Left kidney (tissue), 8 donors: ENCODE measurements at places on chromosomes 7 and 10. TPM values are rescaled to one million over a fixed set of nuclear protein-coding genes. Genes with fewer than 3 reads are reported as not detected.

- DNase-seq, result peak; percentile 69
These were observed 38.5 kb downstream of the CRTAC1 start for GRCh38 chr10:97991871-97992270.

DNA sequence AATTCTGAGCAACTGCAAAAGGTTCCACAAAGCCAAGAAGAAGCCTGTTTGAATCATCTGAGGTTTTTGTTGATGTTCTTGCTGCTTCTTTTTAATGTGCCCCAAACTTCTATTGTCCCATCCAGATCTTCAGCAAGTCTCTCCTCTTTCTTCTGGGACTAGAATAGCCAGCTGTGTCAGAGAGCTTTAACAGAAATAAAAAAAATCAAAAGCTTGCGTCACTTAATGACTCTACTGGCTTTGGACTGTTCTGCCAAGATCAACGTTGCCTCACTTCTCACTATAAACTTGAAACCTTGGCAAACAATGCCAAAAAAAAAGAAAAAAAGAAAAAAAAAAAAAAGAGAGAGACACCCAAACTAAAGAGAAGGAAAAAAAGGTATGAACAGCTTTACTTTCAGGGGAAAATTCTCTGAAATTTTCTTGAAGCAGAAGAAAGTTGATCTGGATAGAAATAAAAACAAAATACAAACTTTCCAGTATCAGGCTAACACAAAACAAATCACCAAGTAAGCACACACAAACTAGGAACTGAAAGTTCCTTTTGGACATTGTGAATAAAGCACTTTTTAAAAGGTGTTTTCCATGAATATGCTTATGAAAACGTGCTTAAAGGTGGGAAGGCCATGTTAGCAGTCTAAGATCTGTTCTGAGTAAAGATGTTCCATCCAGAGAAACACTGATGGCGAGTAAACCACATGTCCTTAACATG lies 14.8 kb downstream of the USP54 start:
- DNase-seq, result peak; percentile 39

- no peak for DNase-seq
These were observed 300.9 kb downstream of the BICC1 start for GRCh38 chr10:58813573-58813972.

DNA sequence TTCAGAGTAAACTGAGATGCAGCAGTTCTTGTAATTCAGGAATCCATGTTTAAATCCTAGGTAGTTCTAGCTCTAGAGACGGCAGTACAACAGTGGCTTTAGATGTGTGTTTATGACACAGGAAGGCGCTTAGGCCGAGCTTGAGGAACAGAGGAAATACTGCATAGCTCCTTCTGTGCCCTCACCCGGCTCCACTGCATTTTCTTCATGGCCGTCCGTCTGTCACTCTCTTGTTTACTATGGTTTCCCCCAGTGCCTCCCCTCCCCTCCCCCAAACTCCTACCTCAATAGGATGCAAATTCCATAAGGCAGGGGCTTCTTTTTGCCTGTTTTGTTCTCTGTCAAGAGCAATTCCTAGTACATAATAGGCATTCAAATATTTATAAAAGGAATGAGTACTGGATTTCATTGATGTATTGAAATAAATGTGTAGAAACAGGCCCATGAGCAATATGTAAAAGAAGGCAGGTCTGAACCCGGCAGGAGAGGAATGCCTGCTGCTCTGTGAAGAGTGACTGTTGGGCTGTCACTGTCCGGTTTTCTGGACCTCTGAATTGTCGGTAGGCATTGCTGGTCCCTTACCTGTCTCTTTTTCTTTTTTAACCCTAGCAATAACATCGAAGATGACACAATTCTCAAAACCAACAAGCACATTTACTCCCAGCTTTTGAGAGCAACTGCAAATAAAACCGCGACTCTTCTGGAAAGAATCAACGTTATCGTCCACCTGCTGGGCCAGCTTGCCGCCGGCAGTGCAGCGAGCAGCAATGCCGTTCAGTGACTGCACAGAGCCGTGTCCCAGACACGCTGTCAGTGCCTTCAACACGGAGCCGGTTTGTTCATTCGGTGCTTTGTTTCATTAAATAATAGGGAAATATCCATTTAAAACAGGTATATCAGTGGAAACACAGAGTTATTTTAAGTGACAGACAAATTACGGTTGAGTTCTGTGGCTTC lies 12.7 kb downstream of the MMP21 start:
- DNase-seq, result no peak

DNA sequence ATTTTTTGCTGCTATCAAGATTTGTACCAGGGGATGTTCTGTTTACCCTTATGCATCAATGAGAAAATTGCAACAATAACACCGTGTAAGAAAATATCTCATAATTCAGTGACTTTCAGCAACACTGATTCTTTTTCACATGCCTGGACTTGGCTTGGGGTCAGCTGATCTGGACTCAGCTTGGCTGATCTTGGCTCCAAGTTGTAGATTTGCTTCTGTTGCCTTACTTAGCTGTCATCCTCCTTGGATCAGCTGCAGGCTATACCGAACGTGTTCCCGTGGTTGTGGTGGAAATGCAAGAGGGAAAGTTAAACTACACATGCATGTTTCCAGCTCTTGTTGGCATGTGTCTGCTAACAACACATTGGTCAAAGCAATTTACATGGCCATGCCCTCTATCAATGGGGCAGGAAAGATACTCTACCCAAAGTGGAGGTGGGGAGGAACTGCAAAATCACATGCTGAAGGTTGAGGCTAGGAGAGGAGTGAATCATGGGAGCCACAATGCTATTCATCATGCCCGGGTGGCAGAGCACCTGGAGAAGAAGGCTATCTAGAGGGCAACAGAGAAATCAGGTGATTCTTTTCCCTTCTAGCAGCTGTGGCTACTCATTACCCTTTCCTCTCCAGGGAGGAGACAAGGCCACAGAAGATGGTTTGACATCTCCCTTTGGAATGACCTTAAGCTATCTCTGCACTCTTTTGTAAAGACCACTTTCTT lies 1276.3 kb upstream of the AUTS2 start:
- no peak for DNase-seq

GRCh38 chr10:8128511-8128910 lies 74.0 kb downstream of the GATA3 start:
- DNase-seq, result no peak

DNA sequence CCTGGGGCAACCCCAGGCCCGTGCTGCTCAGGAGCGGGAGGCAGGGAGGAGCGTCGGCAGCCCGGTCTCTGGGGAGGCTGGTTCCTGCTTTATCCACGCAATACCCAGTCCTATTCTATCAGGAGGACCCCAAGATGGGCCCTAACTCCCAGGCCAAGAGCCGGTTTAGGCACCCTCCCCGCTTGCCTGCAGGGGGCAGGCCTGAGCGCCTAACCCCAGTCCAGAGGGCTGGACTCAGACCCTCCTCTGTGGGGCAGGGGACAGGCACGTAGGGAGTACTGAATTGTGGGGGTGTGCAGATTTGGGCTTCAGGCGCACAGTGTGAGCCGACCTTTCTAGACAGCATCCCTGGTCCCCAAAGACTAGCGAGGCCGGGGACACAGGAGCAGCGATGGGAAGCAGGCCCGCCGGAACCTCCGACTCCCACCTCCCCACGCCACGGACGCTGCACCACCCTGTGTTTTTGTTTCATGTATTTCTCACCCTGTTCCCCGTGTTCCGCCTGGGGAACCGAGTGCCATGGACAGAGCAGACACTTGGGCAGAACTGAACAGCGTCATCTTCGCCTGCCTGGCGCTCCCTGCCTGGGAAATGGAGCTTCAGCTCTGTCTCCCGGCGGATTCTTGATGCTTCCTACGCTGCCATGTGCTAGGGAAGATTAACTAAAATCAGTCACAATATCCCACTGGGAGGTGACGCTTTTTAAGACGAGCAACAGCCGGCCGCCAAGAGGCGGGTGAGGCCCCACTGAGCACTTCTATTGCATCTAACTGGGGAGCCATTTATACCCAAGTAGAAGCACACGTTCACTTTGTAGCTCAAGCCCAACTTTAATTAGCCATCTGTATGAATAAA lies 5.3 kb downstream of the NUDT1 start:
- no peak for DNase-seq

GRCh38 chr10:94143261-94143660 lies 149.5 kb downstream of the PLCE1 start:
- DNase-seq, result no peak

DNA sequence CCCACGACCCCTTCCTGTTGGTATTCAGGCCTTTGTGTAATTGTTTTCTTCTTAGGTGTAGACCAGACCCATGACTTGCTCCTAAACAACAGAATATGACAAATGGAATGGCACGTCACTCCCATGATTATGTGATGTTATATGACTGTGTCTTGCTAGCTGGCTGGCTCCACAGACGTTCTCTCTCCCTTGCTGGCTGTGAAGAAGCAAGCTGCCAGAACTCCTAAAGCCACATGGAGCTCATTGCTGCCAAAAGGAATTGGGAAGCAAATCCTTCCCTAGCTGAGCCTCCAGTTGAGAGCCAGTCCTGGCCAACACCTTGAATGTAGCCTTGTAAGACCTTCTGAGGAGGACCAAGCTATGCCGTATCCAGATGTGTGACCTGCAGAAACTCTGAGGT lies 74.2 kb downstream of the RAB18 start:
- DNase-seq, result no peak

DNA sequence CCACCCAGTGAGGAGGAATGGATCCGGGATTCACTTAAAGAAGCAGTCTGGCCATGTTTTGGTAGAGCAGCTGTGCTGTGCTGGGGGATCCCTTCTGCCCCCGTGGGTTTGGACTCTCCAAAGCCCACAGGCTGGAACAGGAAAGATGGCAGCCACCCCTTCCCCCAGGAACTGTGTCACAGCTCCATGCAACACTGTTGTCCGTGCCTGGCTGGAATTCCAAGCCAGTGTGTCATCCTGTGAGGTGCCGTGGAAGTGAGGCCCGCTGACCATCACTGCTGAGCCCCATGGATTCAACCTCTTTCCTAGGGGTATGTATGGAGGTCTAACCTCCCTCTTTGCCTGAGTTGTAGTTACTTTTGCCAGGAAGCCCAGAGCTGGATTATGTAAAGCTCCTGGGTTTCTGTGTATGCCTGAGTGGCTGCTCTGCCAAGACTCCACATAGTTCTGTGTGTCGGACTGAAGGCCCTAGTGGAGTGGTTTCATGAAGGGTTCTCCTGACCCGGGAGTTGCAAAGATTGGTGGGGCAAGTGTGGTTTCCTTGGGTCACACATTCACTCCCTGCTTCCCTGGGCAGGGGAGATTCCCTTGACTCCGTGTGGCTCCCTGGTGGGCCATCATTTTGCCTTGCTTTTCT lies 35.1 kb upstream of the PCGF5 start:
- DNase-seq, result no peak

GRCh38 chr7:125316466-125316865 lies 386.8 kb upstream of the POT1 start:
- peak; percentile 33 for DNase-seq

- DNase-seq, result no peak
These were observed 10.1 kb upstream of the SLC18A3 start for GRCh38 chr10:49600046-49600445.

DNA sequence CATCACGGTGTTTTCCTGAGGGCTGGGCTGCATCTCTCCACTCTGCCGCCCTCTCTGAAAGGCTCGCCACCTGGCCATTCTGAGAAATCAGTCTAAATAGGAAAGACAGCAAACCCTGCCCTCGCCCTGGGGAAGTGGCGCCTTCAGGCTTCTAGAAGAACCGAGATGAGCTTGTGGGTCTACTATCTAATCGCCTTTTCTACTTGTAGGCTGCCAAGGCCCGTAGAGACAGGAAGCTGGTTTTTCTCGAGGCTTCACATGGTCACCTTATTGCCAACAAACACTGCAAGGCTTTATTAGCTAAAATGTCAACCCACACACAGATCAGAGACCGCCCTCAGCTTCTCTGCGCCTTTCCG lies 21.4 kb downstream of the LAT2 start:
- DNase-seq, result no peak

- no peak for DNase-seq
These were observed 303.5 kb downstream of the BBS9 start for GRCh38 chr7:33432821-33433220.

- DNase-seq, result no peak
These were observed 5.8 kb downstream of the GNAI1 start for GRCh38 chr7:80140388-80140787.

GRCh38 chr7:142439739-142440138 lies 181.9 kb upstream of the PRSS58 start:
- no peak for DNase-seq

DNA sequence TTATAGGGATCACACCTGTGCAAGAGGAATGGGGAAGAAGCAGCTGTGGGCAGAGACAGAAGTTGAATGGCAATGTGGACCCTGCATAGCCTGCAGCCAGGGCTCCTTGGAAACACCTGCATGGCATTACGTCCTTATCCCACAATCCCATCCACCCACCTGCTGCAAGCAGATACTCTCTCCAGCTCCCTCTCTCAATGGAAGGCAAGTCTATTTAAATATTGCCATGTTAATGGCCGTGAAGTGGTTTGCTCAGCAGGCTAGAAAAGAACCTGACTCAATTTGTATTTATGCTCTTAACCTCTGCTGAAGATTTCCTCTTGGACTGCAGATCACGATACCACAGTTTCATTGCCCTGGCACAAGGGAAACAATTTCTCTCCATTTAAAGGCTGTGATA lies 417.0 kb downstream of the TYW1 start:
- no peak for DNase-seq

DNA sequence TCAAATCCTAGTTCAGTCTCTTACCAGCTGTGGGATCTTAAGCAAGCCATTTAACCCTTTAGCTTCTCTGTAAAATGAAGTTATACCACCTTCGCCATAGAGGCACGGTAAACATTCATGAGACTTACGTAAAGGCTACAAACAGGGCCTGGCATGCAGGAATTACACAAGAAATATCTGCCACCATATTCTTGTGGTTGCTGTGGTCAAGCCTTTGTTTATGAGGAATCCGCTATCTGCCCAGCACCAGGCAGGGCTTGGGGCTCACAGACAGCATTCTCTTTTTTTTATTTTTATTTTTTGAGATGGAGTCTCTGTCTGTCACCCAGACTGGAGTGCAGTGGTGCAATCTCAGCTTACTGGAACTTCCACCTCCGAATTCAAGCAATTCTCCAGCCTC lies 9.9 kb downstream of the AIFM2 start:
- no peak for DNase-seq

The FAM3C gene
- polyA plus RNA-seq, result 106 TPM

The MOGAT3 gene
- 0.90 TPM for polyA plus RNA-seq

The SP8 gene
- polyA plus RNA-seq, result not detected

The KLHDC10 gene
- 63.9 TPM for polyA plus RNA-seq

The TRPV6 gene
- polyA plus RNA-seq, result 12.3 TPM

The GALNT17 gene
- 3.1 TPM for polyA plus RNA-seq

The COL1A2 gene
- 746 TPM for polyA plus RNA-seq

The NCF1 gene
- 1.2 TPM for polyA plus RNA-seq

The ATRNL1 gene
- polyA plus RNA-seq, result 27.8 TPM
